ENCODE measurements at places on chromosomes 2 and 18. TPM values are rescaled to one million over a fixed set of nuclear protein-coding genes. Genes with fewer than 3 reads are reported as not detected.
A peak's percentile ranks its signal among the peaks of the same experiment; 100 is the strongest.

DNA sequence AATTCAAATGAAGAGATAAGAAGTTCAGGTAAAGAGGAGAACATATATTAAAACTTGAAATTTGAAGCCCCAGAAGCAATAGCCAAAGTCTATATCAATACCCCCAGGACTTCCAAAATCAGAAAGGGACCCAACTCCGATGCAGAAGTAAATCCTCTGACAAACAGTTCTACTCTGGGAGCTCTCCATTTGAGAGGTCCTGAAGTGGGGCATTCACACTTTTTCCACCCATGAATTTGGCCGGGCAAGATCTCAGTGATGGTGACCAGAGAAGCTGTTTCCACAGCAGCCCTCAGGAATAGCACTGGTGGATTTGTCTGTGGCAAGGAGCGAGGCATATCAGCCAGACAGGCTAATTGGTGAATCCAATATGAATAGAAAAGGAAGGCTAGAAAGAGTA is 313.6 kb upstream of the MC4R start:
- H3K36me3 ChIP-seq: no peaks in the 10 kb centered on the region
- H3K4me1 ChIP-seq: no peaks in the 10 kb centered on the region
- H3K27ac ChIP-seq: no peak overlapping the region
- peaks cover 2% of the 10 kb centered on the region for H3K27me3 ChIP-seq
- H3K4me3 ChIP-seq: no peak overlapping the region

DNA sequence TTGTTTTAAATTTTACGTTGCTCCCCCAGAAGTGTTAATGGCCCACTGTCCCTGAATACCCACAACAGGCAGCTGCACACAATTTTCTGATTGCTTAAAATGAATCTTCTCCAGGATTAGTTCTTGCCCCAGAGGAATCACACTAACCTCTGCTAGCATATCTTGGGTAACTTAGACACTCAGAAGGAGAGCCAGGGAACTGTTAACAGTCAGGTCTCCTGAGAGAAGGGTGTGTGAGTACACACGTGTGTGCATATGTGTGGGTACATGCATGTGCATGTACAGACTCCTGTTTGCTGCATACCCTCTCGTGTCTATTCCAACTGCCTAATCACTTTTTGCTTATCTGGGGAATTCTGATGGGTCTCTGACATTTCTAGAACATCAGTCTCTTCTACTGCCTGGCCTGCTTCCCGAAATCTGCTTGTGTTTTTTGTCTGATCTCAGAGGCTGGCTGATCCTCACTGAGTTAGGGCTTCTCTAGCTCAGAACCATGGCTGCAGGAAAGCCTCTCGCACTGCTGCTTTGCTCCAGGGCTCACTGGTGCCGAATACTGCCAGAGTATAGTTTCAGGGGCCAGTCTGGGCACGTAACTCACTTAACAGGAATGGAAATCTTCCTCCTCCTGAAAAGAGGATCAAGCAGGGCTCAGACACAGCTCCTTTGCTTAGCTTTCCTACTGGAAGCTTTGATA is 62.8 kb downstream of the PRELID3A start:
- no peak overlapping the region for H3K4me3 ChIP-seq
- no peak for DNase-seq
- H3K27me3 ChIP-seq: no peaks in the 10 kb centered on the region

DNA sequence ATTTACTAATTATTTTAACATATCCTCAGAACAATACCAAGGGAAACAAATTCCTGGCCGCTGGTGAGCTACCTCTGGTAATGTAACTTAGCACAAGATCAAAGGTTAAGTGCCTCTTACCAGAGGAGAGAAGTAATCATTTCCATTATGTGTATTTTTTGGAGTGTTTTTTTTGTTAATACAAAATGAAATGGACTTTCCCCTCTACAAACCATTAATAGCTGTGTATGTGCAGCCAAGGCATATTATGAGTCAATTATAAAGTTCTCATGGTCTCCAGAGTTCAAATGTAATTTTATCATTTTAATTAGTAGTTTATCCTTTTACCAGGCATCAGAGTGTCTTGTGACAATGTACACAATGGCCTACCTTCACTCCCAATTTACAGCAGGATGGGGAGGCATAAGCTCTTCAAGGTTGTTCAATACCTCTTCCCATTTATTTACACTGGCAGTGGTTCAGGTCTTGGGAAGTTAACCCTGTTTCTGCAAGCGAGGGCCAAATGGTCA is 242.2 kb downstream of the TGIF1 start:
- peaks cover 5% of the 10 kb centered on the region for H3K36me3 ChIP-seq
- H3K27ac ChIP-seq: no peak overlapping the region
- DNase-seq: no peak
- H3K4me3 ChIP-seq: no peak overlapping the region
- H3K4me1 ChIP-seq: peaks cover 13% of the 10 kb centered on the region

DNA sequence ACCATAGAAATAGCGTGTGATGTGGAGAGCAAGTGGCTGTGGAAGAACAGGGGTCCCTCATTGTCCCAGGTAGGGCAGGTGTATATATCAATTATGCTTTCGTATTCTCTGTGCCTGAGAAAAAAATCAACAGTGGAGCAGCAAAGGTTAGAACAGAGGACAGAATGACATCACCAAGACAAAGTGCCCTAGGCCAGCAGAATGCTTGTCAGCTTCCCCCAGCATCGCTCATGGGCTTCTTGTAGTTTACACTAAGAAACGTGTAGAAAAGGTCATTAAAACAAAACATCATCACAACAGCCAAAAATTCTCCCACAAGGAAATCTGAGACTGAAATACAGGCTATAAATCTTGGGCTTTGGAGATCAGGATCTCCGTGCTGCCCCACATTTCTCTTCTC is 288.0 kb downstream of the TDRD15 start:
- peaks cover 2% of the 10 kb centered on the region for H3K27me3 ChIP-seq
- H3K4me1 ChIP-seq: peaks cover 6% of the 10 kb centered on the region
- H3K36me3 ChIP-seq: no peaks in the 10 kb centered on the region
- no peak overlapping the region for H3K27ac ChIP-seq
- DNase-seq: no peak
- no peak overlapping the region for H3K4me3 ChIP-seq

- no peaks in the 10 kb centered on the region for H3K36me3 ChIP-seq
- no peaks in the 10 kb centered on the region for H3K4me1 ChIP-seq
- DNase-seq: no peak
- H3K27ac ChIP-seq: no peak overlapping the region
- no peak overlapping the region for H3K4me3 ChIP-seq
Observed at GRCh38 chr18:8548186-8548585, 61.1 kb upstream of the RAB12 start.

DNA sequence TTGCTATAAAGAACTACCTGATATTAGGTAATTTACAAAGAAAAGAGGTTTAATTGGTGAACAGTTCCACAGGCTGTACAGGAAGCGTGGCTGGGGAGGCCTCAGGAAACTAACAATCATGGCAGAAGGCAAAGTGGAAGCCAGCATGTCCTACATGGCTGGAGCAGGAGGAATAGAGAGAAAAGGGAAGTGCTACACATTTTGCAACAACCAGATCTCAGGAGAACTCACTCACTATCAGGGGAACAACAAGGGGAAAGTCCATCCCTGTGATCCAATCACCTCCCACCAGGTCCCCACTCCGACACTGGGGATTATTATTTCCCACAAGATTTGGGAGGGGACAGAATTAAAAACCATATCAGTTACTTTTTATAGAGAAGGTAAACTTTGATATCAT is 273.5 kb upstream of the MMADHC start:
- H3K4me3 ChIP-seq: no peak overlapping the region
- peaks cover 3% of the 10 kb centered on the region for H3K36me3 ChIP-seq
- no peak overlapping the region for H3K27ac ChIP-seq
- H3K27me3 ChIP-seq: no peaks in the 10 kb centered on the region
- H3K4me1 ChIP-seq: no peaks in the 10 kb centered on the region

- DNase-seq: no peak
- H3K27ac ChIP-seq: no peak overlapping the region
- peak overlapping the region; percentile 84 for H3K4me3 ChIP-seq
- H3K36me3 ChIP-seq: peaks cover 5% of the 10 kb centered on the region
- H3K27me3 ChIP-seq: no peaks in the 10 kb centered on the region
Observed at GRCh38 chr18:70293166-70293565, 4.3 kb downstream of the SOCS6 start.

DNA sequence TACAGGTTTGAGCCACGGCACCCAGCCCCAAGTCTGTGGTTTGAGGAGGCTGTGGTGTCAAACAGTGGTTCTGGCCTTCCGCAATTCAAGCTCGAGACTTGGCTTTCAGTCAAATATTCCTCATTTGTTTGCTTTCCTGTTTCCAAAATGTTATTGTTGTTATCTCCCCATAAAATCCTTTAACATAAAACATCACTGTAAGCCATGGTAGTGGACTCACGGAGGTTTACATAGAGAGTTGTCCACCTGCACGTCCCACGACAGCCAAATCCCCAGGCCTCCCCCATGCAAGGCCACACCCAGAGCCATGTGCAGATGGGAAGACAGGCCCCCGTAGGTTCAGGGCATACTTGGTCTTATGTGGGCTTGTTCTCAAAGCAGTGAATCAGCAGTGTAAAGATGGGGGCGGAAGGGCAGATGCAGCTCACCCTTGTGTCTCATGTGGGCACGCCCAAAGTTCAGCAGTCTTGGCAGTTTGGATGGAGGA is 18.9 kb upstream of the ST3GAL5 start:
- no peak for DNase-seq
- no peaks in the 10 kb centered on the region for H3K36me3 ChIP-seq
- H3K27ac ChIP-seq: no peak overlapping the region
- no peaks in the 10 kb centered on the region for H3K27me3 ChIP-seq
- H3K4me3 ChIP-seq: no peak overlapping the region
- peaks cover 27% of the 10 kb centered on the region for H3K4me1 ChIP-seq

DNA sequence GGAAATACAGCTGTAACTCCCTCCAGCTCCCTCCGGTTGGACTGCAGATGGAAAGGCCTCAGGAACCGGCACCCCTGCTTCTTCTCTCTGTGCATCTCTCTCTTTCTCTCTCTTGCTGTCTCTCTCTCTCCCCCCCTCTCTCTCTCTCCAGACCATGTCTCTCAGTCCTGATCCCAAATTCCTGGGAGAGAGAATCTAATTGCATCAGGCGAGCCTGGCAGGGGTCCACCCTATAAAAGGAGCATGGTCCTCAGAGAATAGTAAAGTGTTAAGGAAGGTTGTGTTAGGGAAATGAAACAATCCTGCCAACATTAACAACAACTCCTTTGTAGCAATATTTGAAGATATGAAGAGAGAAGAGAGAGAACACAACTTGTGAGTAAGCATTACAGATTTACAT is 36.7 kb downstream of the VIT start:
- no peak overlapping the region for H3K4me3 ChIP-seq
- H3K27me3 ChIP-seq: no peaks in the 10 kb centered on the region
- no peak overlapping the region for H3K27ac ChIP-seq

Gene OSR1
- total RNA-seq: 0.45 TPM

Gene NEU2
- not detected for total RNA-seq

Gene ANKRD30BL
- not detected for total RNA-seq

Gene HOXD13
- total RNA-seq: not detected

Gene CETN1
- total RNA-seq: not detected

Gene CMPK2
- total RNA-seq: 2.2 TPM
